NCI-H1436 (cell line): ENCODE measurements at places on chromosomes 11 and 22.

GRCh38 chr11:99535819-99536218 is 515.1 kb downstream of the CNTN5 start:
- no peak for DNase-seq

- DNase-seq: no peak
Measured at GRCh38 chr11:97786961-97787360, 1233.8 kb upstream of the CNTN5 start.

DNA sequence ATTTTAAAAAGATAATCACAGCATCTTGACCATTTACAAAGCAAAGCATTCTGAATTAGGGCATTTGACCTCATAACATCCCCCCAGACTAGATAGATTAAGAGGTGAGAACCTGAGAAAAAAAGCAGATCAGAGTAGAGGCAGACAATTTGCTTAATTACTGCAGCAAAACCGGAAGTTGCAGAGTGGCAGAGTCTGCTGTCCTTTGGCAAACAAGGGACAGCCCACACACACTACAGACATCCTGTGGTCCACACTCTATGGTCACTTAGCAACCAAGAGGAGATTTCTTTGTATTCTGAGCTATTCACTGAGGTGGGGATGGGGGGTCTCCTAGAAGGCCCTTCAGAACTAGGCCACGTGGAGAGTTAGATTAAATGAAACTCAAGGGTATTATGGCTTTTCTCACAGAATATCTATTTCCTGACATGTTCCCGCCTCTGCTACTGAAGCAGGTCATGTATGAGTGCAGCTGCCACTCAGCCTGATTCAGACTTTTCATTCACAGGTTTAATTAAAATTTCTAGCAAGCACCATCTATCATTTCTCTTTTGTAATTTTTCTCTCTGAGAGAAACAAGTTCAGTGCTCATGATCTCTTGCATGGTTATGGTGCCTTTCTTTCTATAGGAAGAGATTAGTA is 48.5 kb downstream of the SVIP start:
- no peak for DNase-seq

DNA sequence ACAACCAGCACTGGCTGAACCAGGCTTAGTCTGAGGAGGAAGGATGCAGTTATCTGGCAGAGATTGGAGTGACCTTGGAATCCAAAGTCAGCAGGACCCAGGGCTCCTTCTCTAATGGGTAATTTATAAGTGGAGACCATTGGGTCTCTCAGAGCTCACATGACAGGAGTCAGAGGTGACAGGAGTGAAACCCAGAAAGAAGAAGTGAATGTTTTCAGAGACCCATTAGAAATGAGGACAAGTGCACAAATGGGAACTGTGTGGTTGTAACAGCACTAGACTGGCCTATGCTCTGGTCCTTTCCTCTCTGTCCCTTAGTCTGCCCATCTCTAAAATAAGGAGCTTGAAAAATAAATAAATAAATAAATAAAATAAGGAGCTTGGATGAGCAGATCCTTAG is 107.4 kb downstream of the SERGEF start:
- no peak for DNase-seq

GRCh38 chr11:45771193-45771565 is 33.8 kb upstream of the SLC35C1 start:
- peak; percentile 26 for DNase-seq

- DNase-seq: no peak
Measured at GRCh38 chr11:78699609-78700135, 125.0 kb upstream of the NARS2 start.

DNA sequence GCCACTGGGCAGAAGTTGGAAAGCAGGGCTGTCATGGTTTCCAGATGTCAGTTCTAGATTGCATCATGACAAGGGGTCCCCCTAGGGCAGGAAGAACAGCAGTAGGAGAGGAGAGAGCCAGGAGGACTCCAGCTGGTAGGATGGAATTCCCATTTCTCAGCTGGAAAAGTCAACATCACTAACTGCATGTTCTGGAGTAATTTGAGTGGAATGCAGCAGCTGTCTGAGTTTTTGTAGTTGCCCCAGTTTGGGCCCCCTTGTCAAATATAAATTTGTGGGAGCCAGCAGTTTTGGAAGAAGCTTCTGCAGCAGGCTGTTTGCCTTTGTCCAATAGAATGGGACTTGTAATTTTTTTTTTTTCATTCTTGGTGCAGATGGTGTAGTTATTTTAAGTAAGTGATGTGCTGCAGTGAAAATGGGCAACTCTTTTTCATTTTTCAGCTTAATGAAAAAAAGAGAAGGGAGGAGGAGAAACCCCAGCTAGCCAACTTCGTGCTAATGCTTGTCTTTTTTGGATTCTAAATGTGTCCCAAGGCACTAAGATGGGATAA is 86.9 kb downstream of the LDLRAD3 start:
- no peak for DNase-seq

DNA sequence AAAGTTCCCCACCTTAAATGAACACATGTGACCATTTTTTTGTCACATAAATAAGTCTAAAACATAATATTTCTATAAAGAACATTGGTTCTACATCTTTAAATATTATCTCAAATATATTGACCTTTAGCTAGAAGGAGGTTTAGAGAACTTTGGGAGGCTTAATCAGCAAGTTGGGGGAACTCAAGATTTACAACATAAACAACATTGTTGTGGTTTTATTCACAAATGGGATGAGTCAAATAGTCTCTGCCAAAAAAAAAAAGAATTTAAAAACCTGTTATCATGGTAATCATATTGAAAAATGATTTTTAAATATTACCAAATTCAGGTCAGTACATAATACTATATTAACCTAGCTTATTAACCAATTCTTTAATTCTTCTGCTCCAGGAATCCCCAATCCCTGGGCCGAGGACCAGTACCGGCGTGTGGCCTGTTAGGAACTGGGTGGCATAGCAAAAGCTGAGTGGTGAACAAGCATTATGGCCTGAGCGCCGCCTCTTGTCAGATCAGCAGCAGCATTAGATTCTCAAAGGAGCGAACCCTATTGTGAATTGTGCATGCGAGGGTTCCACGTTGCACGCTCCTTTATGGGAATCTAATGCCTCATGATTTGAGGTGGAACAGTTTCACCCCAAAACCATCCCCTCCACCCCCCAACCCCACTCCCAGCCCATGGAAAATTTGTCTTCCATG is 98.2 kb downstream of the RDX start:
- DNase-seq: no peak

DNA sequence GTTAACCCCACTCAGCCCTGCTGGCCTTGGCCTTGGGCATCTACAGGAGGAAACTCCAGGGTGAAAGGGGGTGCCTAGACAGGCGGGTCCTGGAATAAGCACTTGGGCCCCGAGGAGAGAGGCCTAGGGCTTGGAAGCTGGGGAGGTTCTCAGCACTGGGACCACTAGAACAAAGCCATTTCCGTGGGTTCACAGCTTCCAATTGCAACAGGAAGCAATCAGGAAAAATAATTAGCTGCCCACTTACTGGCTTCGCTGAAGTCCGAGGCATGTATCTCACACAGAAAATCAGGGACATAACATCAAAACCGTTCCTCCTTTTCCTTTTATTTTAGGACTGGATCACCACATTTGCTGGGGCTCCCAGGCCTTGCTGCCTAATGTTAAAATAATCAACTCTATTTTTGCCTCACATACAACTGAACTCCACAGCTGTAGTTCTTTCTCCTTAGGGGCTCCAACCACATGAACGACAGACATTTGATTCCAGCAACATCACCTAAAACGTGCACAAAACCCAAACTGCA is 161.1 kb upstream of the GRK3 start:
- DNase-seq: no peak

GRCh38 chr11:100863080-100863581 is 176.0 kb downstream of the ARHGAP42 start:
- DNase-seq: peak; percentile 10

- DNase-seq: no peak
Measured at GRCh38 chr22:50535113-50535512, 5.3 kb upstream of the TYMP start.

GRCh38 chr11:116864531-116864930 is 27.1 kb upstream of the APOA1 start:
- no peak for DNase-seq

- DNase-seq: no peak
Measured at GRCh38 chr22:48490500-48491411, 1336.9 kb downstream of the BRD1 start.

- no peak for DNase-seq
Measured at GRCh38 chr11:15976433-15977045, 379.8 kb downstream of the SOX6 start.

- no peak for DNase-seq
Measured at GRCh38 chr11:93324500-93324899, 6.0 kb upstream of the DEUP1 start.

DNA sequence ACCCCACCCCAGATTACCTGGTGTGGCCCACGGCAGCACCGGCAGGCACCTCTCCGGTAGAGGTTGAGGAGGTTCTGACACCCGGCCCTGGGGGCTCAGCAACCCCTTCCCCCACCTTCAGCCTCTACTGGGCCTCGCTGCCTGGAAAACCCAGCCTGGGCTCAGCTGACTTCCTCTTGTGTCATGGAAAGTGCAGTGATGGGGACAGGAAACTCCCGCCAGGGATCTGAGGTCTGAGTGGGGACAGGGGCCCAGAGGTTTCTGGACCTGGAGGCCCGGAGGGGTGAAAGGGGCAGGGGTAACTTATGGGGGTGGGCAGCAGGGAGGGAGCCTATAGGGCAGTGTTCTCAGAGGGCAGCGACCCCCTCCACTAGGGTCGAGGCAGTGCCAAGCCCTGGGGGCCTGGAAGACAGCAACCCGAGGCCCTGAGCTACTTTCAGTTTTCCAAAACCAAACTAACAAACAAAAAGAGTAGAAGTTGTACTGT is 10.0 kb upstream of the CD5 start:
- no peak for DNase-seq

DNA sequence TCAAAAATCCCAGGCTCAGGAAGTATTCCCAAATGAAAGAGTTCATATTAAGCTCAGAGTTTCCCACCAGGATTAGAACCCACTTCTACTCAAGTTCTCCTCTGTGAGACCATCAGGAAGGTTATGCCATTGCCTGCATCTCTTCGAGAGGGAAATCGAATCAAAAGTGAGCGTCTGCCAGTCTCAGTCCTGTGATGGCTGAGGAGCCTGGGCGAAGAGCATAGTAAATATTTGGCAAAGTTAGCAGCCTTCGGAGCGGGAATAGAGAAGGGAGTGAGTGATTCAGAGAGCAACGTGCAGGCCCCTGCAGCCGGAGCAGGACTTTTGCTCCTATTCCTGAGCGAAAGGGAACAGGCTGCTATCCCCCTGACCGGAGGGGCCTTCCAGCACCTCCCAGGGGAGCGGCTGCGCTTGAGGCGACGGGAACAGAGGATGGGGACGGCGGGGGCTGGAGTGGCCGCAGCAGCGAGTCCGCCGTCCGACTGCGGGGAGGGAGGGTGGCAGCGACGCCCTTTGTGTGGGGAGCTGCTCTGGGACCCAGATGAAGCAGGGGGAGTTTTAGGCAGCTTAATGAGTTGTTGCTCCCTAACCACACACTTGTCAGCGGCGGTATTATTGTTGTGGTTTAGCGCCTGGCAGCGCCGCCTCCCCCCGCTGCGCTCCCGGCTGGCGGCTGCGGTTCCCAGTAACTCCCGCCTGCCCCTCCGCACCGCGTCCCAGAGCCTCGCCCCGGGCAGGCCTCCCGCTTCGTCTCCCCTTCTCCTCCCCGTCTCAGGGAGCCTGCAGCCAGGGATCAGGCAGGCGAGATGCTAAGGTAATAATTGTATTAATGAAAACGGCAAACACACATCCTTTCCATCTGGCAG is 21.7 kb upstream of the NRGN start:
- DNase-seq: no peak

DNA sequence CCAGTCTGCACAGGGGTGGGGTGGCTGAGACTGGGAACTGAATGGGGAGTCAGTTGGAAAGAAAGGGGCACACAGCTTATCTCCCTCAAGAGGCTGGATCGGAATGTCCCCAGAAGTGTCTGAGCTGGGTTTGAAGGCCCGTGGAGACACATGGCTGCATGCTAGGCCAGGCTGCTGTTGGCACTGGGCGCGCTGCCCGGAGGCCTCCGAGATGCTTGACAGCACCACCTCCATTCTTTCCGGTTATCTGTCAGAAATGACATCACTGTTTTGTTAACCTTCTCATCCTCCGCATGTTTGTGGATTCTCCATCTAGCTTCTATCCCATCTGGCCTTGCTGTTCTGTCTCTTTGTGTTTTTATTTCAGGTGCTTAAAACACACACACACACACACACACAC is 85.5 kb downstream of the APIP start:
- no peak for DNase-seq

DNA sequence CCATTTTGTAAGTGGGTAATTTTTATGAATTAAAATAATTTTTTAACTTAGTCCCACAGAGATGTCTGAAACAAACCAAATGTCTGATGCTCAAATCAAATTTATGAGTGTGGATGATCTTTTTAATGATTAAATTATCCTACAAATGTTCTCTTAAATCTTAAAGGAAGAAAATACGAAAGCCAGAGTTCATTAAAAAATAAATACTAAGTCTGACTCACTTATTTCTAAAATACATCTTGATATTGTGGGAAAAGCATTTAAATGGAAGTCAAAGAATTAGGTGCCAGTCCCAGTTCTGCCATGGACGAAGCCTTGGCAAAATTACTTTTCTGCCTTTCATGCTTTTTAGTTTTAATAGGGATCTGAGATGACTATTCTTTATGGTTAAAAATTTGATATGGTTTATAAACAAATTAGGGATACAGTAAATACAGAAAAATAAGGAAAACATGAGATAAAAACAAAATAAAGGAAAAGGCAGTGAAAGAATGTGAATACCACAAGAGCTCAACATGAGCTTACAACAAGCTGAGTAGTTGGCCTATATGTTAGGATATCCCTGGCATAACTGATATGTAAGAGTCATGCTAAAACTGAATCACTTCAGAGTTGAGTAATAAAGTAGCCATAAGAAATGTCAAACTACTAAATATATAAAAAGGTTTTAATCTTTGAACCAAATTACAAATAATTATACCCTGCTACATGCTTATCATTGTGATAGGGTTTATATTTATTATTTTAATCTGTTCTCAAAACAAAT is 9.2 kb downstream of the CCDC34 start:
- DNase-seq: no peak

GRCh38 chr11:117999354-117999993 is 13.3 kb downstream of the IL10RA start:
- DNase-seq: no peak

DNA sequence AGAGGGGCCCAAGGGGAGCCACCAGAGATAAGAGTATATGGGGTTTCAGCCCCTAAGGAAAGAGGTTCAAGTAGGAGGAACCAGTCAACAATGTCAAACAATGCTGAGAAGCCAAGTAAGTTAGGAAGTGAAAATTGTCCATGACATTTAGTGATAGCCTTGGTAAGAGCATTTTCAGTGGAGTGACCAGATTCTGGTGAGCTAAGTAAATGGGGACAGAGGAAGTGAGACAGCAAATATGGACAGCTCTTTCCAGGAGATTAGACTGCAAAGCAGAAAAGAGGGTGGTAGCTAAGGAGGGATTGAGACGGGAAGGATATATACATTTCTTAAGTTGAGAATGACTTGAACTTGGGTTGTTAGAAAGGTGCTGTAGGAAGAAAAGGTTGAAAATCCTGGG is 22.9 kb downstream of the POLD3 start:
- no peak for DNase-seq

GRCh38 chr11:128468111-128468510 is 119.2 kb downstream of the ETS1 start:
- no peak for DNase-seq
